Esophagus squamous epithelium (tissue), 5 donors: ENCODE measurements at places on chromosomes 13 and 19.
A peak's percentile ranks its signal among the peaks of the same experiment; 100 is the strongest.

DNA sequence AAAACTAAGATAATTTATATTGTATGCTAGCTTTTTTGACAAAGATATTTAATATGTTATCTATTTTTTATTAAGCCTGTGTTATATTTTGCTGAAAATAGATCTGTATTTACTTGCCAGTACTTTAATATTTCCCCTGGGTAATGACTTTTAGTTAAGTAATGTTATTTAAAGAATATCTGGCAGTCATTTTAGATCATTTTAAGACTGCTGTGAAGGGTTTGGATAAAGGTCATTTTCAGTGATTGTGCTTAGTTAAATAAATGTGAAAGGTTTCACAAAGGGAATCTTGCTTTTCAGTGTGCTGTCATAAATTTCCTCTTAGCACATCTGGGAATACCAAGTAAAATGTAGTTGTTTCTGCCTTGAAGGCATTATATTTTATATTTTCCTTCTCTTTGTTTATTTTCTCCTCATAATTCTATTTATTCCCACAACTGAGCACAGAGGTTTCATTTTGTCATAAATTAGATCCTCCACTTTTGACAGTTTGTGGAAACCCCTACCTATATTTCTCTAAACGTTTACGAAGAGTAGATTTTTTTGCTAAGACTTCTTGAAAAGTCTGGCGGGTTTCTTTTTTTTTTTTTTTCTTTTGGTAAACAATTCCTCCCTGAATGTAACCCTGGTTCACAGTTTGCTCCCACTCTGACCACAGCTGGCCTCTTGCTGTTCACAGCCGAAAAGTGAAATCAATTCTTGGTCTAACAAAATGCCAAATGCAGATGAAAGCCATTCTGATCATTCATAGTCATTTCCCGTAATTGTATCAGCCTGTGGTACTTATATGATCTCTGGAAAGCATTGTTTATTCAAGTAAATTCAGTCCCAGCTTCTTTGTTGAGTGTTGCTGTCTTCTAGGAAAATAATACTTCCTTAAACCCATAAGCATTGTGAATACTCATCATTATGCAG, 87.8 kb downstream of the MAB21L1 start:
- no peak for DNase-seq

- no peak for DNase-seq
Measured at GRCh38 chr13:52383366-52383765, 22.6 kb downstream of the THSD1 start.

DNA sequence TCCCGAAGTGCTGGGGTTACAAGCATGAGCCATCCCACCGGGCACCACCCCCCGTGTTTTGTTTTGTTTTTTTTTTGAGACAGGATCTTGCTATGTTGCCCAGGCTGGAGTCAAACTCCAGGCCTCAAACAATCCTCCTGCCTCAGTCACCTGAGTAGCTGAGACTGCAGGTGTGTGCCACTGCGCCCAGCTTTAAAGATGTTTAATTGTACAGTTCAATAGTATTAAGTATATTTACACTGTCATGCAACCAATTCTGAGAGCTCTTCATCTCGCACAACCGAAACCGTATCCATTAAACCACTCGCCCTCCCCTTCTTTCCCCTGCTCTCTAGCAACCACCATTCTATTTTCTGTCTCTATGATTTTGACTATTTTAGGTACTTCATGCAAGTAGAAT, 15.6 kb downstream of the NUCB1 start:
- no peak for DNase-seq

DNA sequence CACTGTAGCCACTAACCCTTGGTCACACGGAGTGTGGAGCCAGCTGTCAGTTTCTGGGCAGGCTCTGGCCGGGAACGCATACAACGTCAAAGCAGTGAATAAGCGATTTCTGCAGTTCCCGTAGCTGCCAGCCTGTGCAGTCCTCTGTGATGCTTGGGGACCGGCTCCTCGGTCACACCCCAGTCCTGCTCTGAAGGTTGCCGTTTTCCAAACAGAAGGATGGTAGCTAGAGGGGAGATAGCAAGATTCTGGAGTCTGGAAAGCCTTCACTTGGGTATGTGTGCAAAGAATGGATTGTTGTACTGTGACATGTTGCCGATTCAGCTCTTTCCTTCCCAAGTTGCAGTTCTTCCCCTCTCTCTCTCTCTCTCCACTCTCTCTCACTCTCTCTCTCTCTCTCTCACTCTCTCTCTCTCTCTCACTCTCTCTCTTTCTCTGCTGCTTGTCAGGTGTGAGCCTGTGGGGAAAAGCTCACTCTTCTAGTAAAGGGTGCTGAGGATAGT, 38.7 kb upstream of the C1QTNF9 start:
- peak; percentile 9 for DNase-seq

GRCh38 chr19:36547001-36547732, 19.1 kb upstream of the ZNF260 start:
- no peak for DNase-seq

DNA sequence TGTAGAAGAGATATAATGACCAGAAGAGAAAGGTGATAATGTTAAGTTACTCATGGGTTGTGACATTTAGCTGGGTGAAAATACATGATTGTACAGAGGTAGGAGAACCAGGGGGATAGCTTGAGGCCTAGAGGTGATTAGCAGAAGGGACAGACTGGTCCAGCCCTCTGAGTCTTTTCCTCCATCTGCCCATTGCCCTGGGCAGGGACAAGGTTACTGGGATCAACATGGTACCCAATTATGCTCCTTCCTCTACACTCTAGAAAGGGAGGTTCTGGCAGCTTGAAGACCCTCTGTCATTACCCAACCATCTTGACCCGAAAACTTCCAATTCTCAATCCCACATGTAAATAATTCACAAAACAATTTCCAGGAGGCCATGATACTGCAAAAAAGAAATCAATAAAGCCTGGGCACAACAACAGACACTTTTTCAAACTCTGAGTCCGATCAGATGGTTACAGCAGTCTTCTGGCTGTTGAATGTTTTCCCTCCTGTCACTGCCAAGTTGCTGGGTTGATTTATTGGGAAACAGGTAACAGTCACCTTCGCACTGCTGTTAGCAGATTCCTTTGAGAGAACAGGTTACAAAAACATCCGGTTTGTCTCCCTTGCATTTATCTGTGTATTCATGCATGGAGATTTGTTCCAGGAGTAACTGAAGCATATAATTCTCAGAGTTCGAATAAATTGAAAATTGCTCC, 239.1 kb upstream of the HTR2A start:
- DNase-seq = no peak

- DNase-seq = no peak
Measured at GRCh38 chr13:36919171-36919832, 736 bp downstream of the SMAD9 start.

GRCh38 chr19:15790096-15790495, 2.6 kb downstream of the OR10H5 start:
- no peak for DNase-seq

- DNase-seq = no peak
Measured at GRCh38 chr13:66312312-66313087, 917.6 kb downstream of the PCDH9 start.

GRCh38 chr13:78601124-78601873, 2.1 kb downstream of the POU4F1 start:
- DNase-seq = no peak

DNA sequence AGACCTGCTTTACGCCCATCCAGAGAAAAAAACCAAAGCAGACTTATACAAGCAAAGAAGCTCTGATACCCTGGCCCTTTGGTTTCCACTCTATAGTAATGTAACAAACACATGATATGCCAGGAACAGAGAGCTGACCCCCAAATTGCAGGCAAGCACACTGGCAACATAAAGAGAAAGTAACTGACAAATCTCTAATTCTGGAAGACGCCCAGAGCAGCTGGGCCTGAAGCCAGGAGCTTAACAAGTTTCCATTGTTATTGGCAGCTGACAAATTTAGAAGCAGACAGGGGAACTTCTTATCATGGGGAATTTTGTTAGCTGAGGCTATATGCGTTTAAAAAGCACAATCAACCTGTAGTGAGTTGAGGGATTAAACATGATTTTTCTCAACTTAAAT, 158.0 kb downstream of the DLEU7 start:
- no peak for DNase-seq

GRCh38 chr13:21012841-21013681, 48.3 kb downstream of the LATS2 start:
- DNase-seq = no peak

GRCh38 chr13:44543369-44543768, 32.8 kb downstream of the TSC22D1 start:
- DNase-seq = no peak

- DNase-seq = no peak
Measured at GRCh38 chr19:35168196-35168595, 13.7 kb downstream of the FXYD5 start.

DNA sequence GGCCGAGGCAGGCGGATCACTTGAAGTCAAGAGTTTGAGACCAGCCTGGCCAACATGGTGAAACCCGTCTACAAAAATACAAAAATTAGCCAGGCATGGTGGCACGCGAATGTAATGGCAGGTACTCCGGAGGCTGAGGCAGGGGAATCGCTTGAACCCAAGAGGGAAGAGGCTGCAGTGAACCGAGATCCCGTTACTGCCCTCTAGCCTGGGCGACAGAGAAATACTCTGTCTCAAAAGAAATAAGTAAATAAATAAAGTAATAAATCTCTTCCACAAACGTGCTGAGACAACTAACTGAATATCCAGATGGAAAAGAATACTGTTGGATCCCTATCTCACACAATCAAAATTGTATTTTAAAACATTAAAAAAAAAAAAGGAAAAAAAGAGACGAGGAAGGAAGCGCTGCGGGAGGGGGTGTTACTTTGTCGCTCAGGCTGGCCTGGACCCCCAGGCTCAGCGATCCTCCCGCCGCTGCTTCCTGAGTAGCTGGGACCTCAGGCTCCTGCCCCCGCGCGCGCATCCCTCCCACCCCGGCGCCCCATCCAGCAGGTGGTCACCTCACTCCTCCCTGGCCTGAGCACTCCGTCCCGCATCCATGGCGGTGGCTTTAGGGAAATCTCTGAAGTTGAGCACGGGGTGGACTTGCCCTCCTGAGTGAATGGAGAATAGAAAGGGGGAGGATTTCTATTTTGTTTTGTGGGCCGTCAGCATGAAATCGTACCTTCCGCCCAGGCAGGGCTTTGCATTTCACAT, 628 bp upstream of the ZNF813 start:
- no peak for DNase-seq

- no peak for DNase-seq
Measured at GRCh38 chr13:21733475-21734263, 62.8 kb downstream of the FGF9 start.

- DNase-seq = no peak
Measured at GRCh38 chr19:41706741-41707501, 1.5 kb upstream of the CEACAM5 start.
